ENCODE measurements at places on chromosomes 5 and 9. TPM values are rescaled to one million over a fixed set of nuclear protein-coding genes. Genes with fewer than 3 reads are reported as not detected.
A peak's percentile ranks its signal among the peaks of the same experiment; 100 is the strongest.

Gene OR1J2
- polyA plus RNA-seq, result not detected

- no peak for DNase-seq
Measured at GRCh38 chr5:131274326-131275063, 10.6 kb downstream of the CDC42SE2 start.

Gene PCDHA12
- polyA plus RNA-seq, result 0.22 TPM

Gene CDKN2B-AS1
- not detected for polyA plus RNA-seq

DNA sequence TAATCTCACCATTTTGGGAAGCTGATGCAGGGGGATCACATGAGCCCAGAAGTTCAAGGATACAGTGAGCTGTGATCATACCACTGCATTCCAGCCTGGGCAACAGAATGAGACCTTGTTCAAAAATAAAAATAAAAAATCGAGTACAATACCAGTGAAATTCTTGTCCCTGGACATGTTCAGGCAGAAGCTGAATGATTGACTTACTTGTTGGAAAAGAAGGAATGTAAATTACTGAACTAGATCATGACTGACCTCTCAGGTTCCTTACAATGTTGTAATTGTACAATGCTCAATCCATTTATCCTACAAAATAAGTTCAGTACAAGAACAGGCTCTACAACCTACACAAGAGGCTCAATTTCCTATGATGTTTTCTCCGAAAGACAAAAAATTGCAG is 1010.4 kb downstream of the TLE1 start:
- DNase-seq, result no peak

GRCh38 chr5:174843263-174844250 is 119.2 kb downstream of the MSX2 start:
- peak; percentile 41 for DNase-seq

GRCh38 chr9:113896713-113897112 is 20.6 kb downstream of the ZNF618 start:
- DNase-seq, result no peak

DNA sequence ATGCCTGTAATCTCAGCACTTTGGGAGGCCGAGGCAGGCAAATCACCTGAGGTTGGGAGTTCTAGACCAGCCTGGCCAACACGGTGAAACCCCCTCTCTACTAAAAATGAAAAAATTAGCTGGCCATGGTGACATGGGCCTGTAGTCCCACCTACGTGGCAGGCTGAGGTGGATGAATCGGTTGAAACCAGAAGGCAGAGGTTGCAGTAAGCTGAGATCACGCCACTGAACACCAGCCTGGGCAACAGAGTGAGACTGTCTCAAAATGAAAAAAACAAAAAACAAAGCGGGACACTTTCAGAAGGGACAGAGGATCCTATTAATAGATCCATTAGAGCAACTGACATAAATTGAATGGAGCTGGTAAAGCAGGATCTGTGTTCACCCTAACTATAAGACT is 89.6 kb upstream of the SGCD start:
- DNase-seq, result no peak

DNA sequence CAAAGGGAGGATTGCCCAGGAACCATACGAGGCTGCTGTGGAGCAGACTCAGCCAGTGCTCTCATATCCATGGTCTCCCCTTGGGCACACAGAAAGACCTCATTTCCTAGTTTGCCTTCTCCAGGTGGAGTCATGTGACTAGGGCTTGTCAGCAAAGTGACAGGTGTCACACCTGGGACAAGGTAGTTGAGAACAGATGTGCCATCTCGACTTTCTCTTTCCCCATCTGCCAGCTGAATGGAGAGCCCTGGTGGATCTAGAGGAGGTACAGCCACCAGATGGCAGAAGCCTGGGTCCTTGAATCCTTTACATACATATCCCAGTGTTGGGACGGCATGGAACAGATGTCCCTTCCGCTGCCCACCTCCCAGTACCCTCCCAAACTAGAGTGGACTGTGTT is 42.9 kb upstream of the ALDOB start:
- DNase-seq, result no peak

Gene BSPRY
- polyA plus RNA-seq, result 8.9 TPM

GRCh38 chr5:32182463-32183063 is 8.4 kb upstream of the GOLPH3 start:
- no peak for DNase-seq

DNA sequence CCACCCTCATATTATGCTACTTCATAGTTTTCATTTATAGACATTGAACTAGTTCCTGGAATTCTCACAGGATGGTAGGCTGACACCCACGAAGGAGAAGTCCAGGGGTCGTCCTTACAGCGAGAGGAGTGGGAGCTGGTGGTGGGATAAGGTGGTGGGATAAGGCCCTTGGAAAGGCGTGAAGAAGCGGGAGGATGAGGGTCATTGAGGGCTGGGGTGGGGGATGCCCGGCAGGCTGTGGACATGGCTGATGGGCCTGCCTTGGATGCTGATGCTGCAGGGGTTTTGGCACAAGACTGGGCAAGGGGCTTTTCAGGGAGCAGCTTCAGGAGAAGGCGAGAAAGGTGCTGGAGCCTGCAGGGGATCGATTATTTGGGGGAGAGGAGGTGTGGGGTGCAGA is 9.4 kb downstream of the DAB2IP start:
- no peak for DNase-seq

- no peak for DNase-seq
Measured at GRCh38 chr9:79104951-79105350, 466.8 kb upstream of the TLE4 start.

DNA sequence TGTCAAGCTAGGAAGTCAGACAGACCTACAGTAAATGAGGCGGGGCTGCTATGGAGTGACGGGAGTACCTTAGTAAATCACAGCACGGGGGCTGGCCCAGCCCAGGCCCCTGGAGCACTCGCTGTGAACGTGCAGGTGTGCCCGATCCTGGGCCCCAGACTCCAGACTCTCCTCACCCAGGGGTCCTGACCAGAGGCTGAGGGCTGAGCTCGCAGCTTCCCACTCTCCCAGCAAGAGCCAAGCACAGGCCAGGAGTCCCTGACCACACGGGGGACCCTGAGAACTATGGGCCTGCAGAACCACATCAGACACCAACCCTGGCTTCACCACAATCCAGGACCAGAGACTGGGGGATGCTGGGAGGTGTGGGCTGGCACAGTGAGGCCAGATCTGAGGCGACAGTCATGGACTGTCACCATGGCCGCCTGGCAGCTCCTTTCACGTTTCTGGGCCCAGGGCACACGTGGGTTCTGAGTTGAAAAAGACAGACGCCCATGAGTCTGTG is 73.4 kb downstream of the ADAMTS2 start:
- DNase-seq, result no peak

DNA sequence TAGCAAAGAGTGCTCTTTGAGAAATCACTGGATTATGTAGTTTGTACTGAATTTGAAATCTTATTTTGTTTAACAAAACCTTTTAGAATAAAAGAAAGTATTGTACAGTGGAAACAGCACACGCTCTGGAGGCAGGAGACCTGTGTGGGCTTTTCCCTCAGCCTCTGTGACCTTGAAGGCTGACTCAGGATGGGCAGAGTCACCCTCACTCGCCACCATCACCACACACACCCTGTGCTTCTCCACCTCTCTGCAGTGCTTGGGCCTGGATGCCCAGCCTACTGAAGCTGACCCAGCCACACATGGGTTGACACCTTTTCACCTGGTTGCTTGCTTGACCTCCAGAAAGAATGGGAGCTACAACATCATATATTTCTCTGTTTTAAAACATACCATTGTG is 19.6 kb downstream of the ANGPTL2 start:
- DNase-seq, result no peak

Gene GRIA1
- 1.9 TPM for polyA plus RNA-seq

DNA sequence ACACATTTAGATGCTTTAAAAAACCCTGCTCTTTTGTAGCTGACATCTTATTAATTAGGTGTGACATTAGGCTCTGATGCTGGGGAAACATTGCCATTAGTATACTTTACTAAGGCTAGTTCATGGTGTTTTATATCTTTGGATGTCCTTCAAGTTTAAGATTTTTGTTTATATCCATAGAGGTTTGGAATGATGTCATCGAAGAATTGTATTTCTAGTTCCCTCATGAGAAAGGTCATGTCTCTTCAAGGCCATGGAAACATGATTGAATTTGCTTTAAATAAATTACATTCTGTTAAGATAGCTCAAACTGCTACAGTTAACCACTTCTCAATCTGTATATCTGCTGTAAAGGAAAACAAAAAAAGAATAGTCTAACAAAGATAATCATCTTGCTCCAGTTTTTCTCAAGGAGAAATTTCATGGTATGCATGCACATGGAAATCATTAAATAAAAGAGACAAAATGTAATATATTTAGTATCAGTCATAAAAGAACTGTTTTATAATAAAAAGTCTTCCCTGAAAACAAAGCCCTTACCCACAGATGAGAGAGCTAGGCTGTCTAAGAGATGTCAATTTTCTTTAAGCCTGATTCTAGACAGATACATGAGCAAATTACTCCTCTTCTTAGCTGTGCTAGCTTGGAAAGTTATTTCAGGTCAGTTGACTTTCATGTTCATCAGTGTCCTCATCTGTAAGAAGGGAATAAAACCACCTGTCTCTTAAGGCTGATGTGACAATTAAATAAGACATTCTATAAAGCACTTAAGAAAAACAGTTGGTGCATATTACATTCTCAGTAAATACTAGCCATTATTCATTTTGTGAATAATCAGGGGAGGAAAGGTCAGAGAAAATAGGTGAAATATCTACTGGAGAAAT is 25.0 kb upstream of the STARD4 start:
- no peak for DNase-seq

Gene SOHLH1
- polyA plus RNA-seq, result not detected

GRCh38 chr9:131992906-131993657 is 86.6 kb downstream of the MED27 start:
- DNase-seq, result no peak

GRCh38 chr5:16617274-16617968 is 624 bp upstream of the RETREG1 start:
- no peak for DNase-seq

Gene RICTOR
- 18.1 TPM for polyA plus RNA-seq

DNA sequence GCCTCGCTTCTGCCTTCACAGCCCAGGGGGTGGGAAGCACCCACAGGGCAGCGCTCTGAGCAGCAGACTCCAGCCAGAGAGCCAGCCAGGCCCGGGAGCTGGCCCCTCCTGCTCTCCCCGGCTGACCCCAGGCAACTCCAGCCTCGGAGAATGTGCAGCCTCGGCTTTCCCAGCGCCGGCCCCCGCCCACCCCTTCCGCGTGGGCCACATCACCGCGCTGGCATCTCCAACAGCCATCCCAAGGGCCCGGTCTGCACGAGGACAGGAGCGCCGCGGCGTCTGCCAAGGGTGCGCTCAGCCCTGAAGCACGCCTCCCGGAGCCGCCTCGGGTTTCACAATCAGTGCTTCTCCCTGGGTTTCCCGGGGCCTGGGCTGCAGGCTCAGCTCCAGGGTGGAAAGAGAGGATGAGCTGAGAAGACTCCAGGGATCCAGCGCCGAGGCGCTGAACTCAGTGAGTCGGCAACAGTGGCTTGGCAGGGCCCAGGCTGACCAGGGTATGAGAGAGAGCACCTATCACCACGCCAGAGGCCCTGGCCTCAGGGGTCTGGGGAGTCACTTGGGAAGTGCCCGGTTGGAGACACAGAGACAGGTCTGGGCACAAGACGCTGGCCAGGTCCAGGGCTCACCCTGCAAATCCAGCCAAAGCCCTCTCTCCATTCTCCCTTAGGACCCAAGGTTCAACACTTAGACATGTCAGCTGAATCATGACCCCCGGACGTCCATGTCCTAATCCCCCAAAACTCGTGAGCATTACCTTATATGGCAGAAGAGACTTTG is 79.6 kb downstream of the ADAMTS2 start:
- peak; percentile 50 for DNase-seq

Gene WNT8A
- polyA plus RNA-seq, result 0.14 TPM

DNA sequence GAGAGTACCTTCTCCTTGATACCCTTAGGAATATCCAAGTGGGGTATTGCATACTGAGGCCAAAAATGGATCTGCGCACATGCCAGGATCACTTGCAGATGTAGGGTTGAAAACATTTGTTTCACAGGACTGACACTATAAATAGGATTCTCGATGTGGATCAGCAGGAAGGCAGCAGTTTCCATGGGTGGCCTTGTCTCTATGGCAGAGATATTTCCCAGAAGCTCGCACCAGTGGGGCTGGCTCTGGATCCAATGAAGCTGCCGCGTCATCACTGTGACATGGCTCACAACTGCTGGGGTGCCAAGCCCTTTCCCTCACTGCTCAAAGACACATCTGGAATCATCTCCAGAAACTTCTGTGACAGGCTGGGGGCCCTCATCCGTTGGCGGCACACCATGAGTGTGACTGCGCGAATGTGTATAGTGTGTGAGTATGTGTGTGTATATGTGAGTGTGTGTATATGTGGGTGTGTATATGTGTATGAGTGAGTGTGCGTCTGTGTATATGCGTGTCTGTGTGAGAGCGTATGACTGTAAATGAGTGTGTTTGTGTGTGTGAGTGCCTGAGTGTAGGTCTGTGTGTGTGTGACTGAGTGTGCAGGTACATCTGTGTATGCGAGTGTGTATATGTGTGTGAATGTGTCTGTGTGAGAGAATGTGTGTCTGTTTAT is 182.5 kb downstream of the GAS1 start:
- DNase-seq, result no peak

- no peak for DNase-seq
Measured at GRCh38 chr5:132209131-132209530, 18.5 kb downstream of the P4HA2 start.

Gene WDR38
- 0.23 TPM for polyA plus RNA-seq

DNA sequence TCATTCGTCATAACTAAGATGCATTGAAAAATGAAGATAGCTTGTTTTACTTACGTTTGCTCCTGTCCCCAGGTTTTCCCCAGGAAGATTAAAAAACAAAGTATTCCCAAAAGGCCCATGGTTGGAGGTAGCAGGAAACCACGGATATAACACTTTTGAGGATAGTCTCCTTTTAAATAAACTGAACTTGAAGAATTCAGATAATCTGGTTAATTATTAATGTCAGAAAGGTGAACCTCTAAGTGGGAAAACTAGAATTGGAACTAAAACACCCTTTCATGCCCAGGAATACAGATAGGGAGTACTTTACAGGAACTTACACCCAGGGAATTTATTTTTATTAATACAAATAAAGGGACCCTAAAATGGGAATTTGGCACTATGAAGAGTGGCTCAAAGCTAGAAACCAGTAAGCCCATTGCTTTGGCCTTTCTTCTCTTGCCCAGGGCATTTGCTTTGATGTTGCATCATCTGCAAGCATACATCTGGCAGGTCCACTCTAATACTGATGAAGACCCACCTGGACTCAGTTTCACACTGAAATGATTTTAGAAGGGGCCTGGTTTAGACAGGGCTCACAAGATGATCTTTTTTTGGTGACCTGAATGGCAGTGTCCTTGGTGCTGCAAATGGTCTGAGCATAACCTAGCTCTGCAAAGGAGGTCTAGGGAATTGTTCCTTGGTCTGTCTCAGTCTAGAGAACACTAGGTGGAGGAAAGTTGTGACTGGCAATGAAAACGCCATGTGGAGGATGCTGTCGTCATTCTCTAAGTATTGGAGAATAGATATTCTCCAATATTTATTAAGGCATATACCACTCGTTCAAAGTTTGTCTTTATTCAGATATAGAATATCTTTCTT is at the start of gene C5:
C5 (minus strand) TSS at position 148 of the 861 bp plus-strand sequence; CDS start at position 119, 29 bp downstream.
- no peak for DNase-seq

- no peak for DNase-seq
Measured at GRCh38 chr9:79034583-79034982, 537.2 kb upstream of the TLE4 start.

- no peak for DNase-seq
Measured at GRCh38 chr5:9507974-9508373, 37.9 kb downstream of the SEMA5A start.

Measured in left renal pelvis (tissue), 4 donors.